ENCODE measurements at places on chromosomes 13 and 19.

- DNase-seq, result no peak
Observed at GRCh38 chr13:37070145-37070695, 10.7 kb upstream of the SUPT20H start.

DNA sequence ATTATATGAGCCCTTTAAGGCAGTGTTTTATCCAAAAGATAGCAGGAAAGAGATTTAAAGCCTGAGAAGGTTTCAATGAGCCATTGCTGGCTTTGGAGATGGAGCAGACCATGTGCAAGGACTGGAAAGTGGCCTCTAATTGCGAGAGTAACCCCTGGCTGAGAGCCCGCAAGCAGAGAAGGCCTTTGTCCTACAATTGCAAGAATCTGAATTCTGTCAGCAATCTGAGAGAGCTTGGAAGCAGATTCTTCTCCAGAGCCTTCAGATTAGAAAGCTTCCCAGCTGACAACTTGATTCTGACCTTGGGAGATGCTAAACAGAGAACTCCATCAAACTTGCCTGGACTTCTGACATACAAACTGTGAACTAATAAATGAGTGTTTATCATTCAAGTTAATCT lies 528.7 kb upstream of the KLF12 start:
- DNase-seq, result no peak

DNA sequence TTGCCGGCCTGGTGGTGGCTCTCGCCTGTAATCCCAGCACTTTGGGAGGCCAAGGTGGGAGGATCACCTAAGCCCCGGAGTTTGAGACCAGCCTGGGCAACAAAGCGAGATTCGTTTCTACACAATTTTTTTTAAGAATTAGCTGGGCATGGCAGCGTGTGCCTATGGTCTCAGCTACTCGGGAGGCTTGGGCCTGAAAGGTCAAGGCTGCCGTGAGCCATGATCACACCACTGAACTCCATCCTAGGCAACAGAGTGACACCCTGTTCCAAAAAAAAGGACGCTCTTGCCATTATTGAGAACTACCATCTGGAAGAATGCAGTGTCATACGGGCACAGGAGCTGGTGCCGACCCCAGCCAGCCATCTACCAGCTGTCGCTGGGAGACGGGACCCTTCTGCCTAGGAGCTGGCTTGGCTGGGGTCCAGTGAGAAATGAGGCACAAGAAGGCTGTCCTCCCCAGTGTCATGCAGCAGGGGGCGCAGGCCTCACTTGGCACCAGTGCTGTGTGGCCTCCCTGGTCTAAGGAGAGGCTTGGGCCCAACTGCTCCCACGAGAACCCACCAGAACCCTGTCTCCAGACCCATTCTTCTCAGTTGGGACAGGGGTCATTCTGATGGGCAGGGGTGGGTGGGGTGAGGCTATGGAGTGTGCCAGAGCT lies 12.2 kb upstream of the RELB start:
- peak; percentile 34 for DNase-seq

DNA sequence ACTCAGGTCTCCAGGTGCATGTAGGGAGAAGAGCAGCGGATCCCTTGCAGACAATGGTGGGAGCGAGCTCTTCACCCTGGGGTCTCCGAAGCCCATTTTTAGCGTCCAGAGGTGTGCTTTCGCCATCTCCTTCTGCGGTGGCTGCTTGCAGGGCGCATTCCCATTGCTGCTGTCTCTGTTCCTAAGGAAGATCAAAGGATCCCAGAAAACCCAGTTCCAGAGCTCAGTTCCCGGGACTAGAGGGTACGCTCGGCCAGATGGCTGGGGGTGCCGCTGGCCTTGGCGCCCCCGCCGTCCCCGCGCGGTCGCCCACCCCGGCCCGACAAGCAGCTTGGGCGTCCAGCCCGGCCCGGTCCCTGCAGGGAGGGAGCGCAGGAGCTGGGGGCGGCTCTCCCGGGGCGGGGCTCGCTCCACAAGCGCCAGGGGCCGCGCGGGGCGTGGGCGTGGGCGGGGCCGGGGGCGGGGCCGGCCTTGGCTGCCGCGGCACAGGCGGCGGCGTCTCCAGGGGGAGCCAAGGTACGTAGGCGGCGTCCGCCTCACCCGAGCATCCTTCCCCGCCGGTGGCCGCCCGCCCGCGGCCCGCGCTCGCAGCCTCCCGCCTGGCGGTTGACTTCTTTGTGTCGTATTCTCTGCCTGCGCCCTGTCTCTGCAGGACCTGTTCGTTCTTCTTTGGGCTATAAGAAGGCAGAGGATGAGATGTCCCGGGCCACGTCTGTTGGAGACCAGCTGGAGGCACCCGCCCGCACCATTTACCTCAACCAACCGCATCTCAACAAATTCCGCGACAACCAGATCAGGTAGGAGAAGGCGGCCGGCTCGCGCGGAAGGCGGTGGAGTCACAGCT lies 96.8 kb downstream of the ATP8A2 start:
- no peak for DNase-seq

DNA sequence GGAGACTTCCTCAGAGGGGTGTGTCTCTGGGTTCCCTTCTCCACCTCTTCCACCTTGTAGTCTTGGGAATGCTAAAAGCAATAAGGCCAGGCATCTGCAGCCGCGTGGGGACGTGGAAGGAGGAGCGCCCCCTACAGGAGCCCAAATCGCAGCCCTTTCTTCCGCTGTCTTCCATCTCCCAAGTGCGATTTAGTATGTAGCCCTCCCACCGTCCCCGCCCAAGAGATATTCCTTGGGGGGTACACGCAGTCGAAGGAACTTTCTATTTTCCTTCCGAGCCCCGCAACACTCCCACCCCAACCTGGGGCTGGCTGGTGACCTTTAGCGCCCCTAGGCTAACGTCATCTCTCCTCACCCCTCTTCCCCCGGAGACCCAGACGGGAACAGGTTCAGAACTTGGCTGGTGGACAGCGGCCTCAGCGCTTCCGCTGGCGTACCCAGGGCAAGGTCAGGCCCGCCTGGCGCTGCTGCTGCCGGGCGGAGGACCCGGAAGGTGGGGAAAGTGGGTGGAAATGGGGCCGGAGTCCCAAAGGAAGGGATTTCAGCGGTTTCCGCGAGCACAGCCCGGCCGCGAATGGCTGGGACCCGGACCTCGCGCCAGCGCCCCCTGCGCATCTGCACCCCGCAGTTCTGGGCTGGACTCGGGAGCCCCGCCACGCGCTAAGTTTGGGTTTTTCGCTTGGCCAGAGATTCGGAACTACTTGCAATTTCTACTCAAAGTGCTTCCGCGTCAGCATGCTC lies 2.1 kb upstream of the PCDH8 start:
- no peak for DNase-seq

DNA sequence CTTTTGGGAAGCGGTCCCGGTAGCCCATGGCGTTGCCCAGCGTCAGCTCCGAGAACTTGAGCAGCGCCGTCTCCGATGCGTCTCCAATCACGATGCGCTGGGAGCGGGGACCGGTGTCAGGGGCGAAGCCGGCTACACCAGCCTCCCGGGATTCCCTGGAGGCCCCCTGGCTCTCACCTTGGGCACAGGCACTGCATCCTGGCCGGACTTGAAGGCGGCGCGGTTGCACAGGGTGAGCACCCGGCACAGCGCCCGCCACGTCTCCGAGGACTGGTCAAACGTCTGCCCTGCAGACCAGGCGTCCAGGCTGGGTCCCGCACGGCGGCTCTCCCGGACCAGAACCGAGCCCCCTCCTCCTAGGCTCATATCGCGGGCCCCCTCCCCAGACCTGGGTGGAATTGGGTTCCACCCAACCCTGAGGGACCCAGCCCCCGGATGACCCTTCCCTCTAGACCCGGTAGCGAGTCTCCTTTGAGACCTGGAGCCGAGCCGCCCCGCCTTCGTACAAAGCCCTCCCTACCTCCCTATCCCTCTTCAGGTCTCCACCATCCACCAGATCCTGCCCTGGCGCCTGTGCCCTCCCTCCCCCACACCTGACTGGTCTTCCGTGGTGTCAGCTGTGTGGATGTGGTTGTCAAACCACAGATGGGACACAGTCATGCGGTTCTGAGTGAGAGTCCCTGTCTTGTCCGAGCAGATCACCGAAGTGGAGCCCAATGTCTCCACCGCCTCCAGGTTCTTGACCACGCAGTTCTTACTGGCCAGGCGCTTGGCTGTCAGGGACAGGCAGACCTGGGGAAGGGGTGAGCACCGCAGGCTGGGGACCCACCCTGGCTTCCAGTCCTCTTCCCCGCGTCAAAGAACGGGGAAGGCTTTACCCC lies 4.8 kb downstream of the ATP4A start:
- DNase-seq, result no peak

- no peak for DNase-seq
Observed at GRCh38 chr13:26400545-26400944, 146.6 kb downstream of the CDK8 start.

GRCh38 chr13:30022796-30023195 lies 172.4 kb upstream of the UBL3 start:
- DNase-seq, result no peak

GRCh38 chr13:21478881-21479808 lies 20.0 kb upstream of the ZDHHC20 start:
- peak; percentile 2 for DNase-seq

GRCh38 chr13:25213715-25214114 lies 41.6 kb upstream of the AMER2 start:
- DNase-seq, result no peak

DNA sequence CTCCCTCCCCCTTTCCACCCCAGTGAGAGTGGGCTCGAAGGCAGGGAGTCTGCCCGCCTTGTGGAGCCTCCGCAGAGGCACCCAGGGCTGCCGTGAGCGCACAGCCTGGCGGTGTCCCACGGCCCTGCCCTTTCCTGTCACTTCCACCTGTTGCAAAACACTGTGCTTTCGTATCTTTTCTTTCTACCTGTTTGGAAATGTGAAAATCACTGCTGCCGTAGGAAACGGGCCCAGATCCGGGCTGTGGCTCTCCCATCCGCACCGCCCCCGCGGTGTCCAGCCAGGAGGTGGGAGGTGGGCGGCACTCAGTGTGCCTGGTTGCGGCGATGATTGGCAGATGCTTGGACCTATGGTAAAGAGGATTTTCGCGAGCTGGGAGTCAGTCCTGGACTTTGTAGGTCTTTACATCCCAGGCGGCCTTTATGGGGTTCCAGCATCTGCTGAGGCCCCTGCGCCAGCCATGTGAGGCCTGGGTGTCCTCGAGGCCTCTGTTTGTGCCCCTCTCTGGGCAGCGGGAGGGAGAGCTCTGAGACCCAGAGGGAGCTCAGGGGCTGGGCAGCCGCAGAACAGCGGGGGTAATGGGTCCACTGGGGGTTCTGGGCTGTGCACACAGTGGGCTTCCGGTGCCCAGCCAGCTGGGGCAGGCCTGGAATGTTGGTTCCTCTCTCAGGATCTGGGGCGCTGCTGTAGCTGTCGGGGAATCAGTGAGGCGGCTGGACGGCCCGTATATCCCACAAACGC lies 6.1 kb downstream of the STK11 start:
- no peak for DNase-seq

GRCh38 chr13:95137096-95137495 lies 164.2 kb downstream of the ABCC4 start:
- DNase-seq, result no peak

GRCh38 chr19:15437355-15438123 lies 12.2 kb downstream of the WIZ start:
- no peak for DNase-seq

- DNase-seq, result no peak
Observed at GRCh38 chr13:52703482-52703881, 36.1 kb downstream of the CNMD start.

DNA sequence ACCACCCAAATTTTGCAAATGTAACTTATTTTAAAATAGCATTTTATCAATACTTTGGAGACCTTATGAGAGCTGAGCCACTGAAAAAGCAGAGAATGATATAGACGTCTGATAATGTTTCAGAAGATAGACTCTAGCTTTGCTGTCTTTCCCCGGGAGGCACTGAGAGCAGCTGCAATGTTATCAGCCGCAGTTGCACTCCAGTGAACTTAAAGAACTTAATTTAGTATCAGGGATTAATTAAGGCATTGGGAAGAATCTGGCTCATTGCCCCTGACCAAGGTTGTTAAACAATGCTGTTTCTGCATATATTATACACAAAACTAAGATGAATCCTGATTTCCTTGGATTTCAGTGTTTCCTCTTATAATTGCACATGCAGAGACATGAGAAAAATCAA lies 75.7 kb upstream of the SGCG start:
- no peak for DNase-seq

DNA sequence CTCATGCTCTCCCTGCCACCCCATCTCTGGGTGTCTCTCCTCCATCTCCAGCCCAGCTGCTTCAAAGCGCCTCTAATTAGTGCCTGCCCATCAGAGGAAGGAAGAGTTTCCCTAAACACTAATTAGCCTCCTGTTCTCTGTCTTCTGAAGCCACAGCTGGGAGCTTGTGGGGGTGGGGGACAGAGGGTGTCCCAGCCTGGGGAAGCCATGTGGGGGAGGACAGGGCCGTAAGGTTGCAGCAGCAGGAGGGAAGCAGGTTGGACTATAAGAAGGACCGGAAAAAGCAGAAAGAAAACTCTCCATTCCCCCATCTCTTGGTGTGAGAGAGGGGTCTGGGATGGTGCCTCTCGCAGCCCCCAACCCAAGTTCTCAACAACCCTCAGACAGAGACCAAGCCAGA lies 26.2 kb downstream of the SLC8A2 start:
- no peak for DNase-seq

GRCh38 chr13:109761695-109762094 lies 24.7 kb downstream of the IRS2 start:
- DNase-seq, result no peak

DNA sequence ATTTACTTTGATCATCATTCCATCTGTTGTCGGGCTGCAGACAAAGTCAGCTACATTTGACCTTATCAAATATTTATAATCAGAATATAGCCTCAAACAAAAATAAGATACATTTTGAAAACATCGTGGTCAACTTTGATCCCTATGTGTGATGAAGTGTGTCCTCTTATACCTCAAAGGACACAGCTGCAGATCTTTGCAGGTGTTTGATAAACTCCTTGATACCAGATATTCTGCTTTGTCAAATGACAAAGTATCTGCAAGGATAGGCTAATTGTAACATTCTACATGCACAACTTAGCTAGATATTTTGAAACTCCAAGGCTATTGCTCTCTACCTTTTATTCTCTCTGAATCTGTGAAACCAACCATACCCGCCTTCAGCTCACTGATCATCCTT lies 44.0 kb downstream of the PHF11 start:
- no peak for DNase-seq

GRCh38 chr19:9885077-9885552 lies 50.0 kb downstream of the PIN1 start:
- no peak for DNase-seq

- peak; percentile 37 for DNase-seq
Observed at GRCh38 chr13:24270639-24271141, 38.7 kb upstream of the C1QTNF9 start.

GRCh38 chr19:29694669-29695627 lies 20.1 kb downstream of the C19orf12 start:
- DNase-seq, result peak; percentile 79

DNA sequence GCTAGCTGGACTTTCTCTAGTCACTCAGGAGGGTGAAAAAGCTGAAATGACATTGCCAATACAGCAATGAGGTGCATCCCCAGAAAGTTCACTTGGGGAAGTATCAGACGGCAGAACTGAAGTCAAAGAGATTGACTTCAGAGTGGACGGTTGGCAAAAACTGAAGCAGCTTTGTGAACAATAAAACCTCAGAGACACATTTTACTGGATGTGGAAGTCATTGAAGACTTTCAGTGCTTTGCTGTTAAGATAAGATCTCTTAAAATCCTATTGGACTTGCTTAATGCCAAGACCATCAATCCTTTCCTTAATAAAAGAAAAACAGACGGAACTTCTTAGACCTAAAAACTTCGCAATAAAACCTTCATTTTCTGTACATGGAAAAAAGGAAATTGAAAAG lies 103.7 kb downstream of the ABCC4 start:
- no peak for DNase-seq

Data from activated naive CD4-positive, alpha-beta T cell (primary cell).